ENCODE measurements at places on chromosomes 5 and 9.

- no peak for DNase-seq
These were observed 118.1 kb downstream of the LHFPL2 start for GRCh38 chr5:78530342-78531096.

- DNase-seq: no peak
These were observed 18.3 kb downstream of the CMBL start for GRCh38 chr5:10289353-10289752.

GRCh38 chr9:123358181-123358905 lies 2.3 kb downstream of the CRB2 start:
- DNase-seq: no peak

DNA sequence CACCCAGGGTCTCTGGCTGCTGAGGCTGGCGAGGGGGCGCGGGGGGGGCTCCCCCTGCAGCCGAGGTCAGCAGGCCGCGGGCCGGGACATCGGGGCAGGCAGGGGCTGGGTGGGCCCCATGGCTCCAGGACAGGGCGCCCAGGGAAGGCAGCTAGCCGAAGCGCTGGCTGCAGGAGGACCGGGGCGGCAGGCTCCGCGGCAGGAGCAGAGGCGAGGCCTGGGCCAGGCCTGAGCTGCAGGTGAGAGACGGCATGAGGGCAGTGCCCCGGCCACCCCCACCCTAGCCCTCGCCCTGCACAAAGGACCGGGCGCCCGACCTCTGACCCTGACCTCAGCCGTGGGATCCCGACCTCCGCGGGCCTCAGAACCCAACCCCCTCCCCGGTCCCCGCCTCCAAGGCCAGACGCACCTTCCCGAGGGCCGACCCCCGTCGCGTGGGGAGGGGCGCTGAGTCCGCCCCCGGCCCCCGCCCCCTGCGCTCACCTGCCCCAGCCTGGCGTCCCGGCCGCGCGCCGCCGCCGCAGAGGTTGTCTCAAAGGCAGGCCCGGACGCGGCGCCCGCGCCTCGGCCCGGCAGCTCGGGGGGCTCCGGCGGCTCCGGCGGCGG lies 431 bp downstream of the RNF208 start:
- no peak for DNase-seq

GRCh38 chr5:4640795-4641194 lies 499.3 kb upstream of the ADAMTS16 start:
- DNase-seq: peak; percentile 33

- DNase-seq: peak; percentile 18
These were observed 17.6 kb downstream of the TSTD2 start for GRCh38 chr9:97615439-97616072.

DNA sequence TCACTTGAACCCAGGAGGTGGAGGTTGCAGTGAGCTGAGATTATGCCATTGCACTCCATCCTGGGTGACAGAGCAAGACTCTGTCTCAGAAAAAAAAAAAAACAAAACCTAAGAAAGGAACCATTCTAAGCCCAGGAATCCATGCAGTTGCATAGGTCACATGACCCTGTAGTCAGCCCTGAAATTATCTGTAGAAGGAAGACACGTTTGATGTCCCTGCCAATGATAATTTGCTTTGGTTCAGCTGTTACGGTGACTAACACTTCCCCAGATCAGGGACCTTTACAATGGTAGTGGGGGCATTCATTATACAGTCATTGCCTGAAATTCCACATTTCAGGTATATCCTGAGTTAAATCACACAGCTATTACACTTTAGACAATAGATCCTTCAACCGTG lies 50.5 kb downstream of the PRKACG start:
- DNase-seq: no peak

GRCh38 chr9:74117731-74118130 lies 379.4 kb upstream of the RORB start:
- no peak for DNase-seq

- DNase-seq: no peak
These were observed 8.7 kb downstream of the FGF1 start for GRCh38 chr5:142677198-142677597.

DNA sequence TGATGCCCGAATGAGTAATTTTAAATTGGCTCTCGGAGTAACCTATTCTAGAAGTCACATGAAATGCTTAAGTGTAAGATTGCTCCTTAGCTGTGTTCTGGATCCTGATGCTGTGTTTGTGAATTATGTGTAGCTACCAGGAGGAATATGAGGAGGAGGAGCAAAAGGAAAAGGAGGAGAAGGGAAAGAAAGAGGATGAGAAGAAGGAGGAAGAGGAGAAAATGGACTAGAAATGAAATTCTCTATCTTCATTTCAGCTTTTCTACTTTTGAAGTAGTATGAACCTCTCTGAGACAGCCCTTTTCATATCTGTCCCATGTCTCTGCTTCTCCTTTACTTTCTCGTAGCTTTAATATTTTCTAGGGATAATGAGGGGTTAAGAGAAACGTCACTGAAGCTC lies 119.4 kb upstream of the ACTBL2 start:
- DNase-seq: no peak

DNA sequence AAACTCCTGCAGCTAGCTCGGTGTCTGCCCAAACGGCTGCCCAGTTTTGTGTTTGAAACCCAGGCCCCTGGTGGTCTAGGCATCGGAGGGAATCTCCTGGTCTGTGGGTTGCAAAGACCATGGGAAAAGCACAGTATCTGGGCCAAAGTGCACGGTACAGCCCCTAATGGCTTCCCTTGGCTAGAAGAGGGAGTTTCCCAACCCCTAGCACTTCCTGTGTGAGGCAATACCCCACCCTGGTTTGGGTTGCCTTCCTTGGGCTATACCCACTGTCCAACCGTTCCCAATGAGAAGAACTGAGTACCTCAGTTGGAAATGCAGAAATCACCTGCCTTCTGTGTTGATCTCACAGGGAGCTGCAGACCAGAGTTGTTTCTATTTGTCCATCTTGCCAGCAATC lies 41.8 kb downstream of the CAVIN4 start:
- no peak for DNase-seq

GRCh38 chr5:111859533-111860270 lies 102.7 kb upstream of the NREP start:
- DNase-seq: peak; percentile 33

DNA sequence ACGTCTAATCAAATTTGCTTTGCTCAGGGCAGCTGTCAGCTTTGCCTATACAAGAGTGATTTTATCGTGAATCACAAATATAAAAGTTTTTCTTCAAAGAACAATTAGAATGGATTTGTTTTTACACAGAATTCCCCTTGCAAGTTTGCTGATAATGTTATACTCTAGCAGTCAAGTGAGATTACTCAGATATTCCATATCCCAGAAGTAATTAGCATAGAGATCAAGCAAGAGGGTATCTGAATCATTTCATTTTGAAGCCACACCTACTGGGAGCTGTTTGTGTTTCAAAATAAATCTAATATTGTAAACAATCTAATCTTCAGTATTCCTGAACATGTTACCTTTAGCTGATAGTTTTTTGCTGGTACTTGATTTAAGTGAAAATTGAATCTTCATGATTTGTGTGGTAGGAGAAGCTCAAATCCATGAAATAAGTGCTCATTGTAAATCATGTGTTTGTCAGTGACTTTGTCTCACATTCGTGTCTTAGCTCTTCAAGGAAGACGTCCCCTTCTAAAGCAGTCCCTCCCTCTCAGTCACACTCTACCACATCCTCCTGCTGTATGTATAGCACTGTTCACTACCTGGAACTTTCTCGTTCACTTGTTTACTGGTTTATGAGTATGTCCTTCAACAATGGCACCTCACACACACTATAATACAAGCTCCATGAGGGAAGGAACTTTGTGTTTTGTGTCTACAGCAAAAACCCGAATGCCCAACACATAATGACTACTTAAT lies 3.3 kb upstream of the TTC39B start:
- DNase-seq: no peak

DNA sequence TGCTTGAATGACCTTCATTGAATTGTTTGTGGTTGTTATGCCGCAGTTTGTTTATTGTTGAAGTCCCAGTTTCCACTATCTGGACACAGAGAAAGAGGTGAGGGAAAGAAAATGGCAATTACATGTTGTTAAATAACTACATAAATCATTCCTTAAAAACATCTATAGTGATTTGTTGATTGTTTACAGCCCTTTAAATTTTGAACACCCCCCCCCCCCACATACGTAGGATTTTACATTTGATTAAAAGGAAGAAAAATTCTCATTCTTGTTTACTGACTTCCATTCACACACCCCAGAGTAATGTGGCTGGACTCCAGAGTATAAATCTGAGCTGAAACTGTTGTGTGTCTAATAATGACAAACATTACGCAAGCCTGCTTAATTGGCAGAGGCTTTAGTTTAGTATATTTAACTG lies 87.1 kb upstream of the FAM174A start:
- peak; percentile 38 for DNase-seq

GRCh38 chr5:81631124-81631523 lies 119.8 kb downstream of the SSBP2 start:
- no peak for DNase-seq

GRCh38 chr9:88829276-88829675 lies 162.0 kb upstream of the S1PR3 start:
- DNase-seq: no peak

DNA sequence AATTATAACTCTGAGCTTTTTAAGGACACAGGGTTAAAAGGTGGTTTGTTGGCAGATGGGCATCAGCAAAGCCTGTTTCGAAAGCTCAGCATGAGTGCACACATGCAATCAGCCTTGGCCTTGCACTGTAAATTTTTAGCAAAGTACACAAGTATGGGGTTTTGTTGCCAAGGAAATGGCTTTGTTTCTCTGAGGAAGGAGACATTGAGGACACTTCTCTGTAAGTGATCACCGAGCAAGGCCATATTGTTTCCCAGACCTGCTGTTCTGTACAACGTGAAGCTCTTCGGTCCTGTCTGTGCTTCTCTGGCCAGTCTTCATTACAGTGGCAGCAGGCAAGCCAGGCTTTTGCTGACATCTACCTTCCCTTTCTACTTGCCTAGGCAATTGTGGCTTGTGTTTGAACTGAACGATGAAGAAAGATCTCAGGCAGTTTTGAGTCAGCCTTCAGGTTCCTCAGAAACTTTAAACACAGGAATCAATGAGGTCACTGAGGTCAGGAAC lies 27.9 kb upstream of the GLRX start:
- DNase-seq: no peak

DNA sequence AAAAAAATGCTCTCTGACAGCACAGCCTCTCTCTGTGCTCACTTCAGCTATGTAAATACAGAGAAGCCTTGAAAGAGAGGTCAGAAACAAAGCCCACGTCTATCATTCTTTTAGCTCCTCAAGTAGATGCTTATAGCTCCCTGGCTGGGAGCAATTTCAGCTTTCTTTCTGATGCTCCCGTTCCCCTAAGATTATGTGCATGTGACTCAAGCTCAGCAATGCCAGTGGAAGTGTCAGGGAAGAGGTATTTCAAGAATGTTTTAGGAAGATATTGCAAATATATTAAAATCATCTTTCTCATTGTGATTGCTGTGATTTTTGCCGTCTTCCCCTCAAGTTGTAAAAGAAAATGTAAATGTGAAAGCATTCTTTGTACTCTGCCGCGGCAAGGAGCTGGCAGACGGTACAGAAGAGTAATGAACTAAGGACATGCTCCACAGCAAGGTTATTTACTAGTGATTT lies 1353.7 kb upstream of the ACO1 start:
- DNase-seq: no peak

DNA sequence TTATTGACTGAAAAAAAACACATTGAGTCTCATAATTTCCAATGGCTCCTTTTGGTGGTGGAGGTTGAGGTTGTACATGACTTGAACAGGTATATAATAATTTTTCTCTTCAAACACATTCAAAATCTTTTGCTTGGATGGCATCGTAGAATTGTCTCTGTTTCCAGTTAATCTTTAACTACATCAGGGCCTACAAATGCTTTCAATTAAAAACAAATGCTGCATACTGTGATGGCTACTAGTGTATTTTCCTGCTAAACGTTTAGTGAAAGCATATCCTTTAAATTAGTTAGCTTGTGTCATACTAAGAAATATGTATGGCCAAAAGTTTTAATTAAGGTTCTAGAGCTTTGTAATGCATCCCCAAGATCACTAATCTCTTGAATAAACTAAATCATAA lies 313.8 kb downstream of the SLF1 start:
- no peak for DNase-seq

- DNase-seq: no peak
These were observed 632.4 kb upstream of the TYRP1 start for GRCh38 chr9:12060811-12061210.

DNA sequence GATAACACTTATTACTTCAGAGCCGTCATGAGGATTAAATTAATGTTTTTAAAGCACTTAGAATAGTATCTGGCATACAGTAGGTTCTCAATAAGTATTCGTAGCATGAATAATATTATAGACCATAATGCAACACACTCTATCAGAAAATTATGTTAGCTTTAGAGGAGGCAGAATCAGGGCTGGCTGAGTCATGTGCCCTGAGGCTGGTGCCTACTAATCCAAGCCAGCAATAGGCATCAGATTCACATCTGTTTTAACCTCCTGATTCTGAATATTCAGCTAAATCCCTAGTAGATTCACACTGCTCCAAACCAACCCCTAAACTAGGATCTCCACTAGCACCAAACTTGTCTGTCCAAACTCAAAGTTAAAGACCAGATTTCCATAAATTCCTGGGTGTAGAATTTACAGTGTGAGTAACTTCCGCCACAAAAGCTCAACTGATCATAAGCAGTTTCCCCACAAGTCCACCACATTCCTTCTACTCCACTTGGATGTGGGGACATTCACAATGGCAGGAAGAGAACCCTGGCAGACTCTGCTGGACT lies 170.0 kb upstream of the DAPK1 start:
- no peak for DNase-seq

GRCh38 chr5:138726848-138727247 lies 26.4 kb upstream of the CTNNA1 start:
- no peak for DNase-seq

- DNase-seq: peak; percentile 15
These were observed 46.1 kb upstream of the ZBED3 start for GRCh38 chr5:77133061-77133758.

GRCh38 chr9:91817493-91818224 lies 132.4 kb downstream of the ROR2 start:
- DNase-seq: peak; percentile 91

- DNase-seq: peak; percentile 54
These were observed 57.9 kb downstream of the TGFBR1 start for GRCh38 chr9:99162759-99163364.

DNA sequence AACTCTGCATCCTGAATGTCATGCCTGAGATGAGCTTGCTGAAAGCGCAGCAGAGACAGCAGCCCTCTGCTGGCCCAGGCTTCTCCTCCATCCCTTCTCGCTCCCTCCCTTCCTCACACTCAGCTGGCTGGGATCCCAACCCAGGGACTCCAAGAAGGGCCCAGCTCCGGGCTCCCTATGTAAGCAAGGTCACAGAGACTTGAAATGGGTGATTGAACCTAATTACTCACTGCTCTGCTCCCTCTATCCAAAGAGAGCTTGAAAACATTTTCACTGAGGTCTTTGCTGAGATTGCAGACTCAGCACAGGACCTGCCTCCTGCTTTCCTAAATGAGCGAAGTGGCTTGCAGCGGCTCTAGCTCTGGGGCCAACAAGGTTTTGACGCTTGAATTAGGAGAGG lies 42.8 kb downstream of the RAPGEF1 start:
- no peak for DNase-seq

- DNase-seq: no peak
These were observed 480.8 kb downstream of the SPATA31A7 start for GRCh38 chr9:61670616-61671015.
